Stimulated activated CD4-positive, alpha-beta T cell treated with anti-CD3 and anti-CD28 coated beads, Interleukin-1b, Interleukin-23, amount 100 ng/mL, for 4 hours (primary cell): ENCODE measurements at places on chromosomes 12 and 14.

GRCh38 chr12:121837680-121838079, 21.0 kb downstream of the HPD start:
- no peak for DNase-seq

DNA sequence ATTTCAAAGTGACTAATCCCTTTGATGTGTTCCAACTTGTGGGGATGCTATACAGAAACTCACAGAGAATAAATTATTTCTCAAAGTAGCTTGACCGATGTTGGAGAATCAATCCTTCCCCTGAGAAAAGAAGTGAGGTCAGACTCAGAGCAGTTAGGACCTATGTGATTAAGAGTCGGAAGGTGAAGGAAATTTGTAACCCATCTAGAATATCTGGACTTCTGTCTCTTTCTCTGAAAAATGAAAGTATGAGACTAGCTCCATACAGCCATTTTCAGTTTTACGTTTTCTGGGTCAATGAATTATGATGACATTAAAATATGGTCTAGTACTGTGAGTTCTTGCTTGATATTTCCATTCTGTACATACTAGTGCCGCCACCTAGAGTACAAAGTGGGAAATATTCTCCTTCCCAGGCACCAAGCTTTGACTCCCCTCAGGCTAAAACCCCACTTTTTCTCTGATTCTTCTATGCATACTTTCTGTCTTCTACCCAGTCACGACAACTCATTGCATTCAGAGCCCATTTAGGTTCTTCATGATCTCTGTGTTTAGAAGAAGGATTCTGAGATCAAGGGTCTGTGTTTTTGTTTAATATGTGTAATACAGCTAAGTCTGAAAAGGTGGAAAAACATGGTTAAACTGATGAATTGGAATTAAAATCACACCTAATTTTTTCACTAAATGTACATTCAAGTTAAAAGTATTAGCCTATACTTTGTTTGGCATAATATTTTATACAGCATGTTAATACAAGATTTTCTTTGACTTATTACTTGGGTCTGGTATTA, 6.9 kb upstream of the NTS start:
- DNase-seq = no peak

GRCh38 chr12:128381946-128382345, 115.0 kb downstream of the TMEM132C start:
- DNase-seq = no peak

- no peak for DNase-seq
These were observed at the start of gene GALNT8 for GRCh38 chr12:4719821-4720636. TSS of gene GALNT8 (plus strand) at chr12:4720400. CDS start at chr12:4720678, 278 bp downstream.

DNA sequence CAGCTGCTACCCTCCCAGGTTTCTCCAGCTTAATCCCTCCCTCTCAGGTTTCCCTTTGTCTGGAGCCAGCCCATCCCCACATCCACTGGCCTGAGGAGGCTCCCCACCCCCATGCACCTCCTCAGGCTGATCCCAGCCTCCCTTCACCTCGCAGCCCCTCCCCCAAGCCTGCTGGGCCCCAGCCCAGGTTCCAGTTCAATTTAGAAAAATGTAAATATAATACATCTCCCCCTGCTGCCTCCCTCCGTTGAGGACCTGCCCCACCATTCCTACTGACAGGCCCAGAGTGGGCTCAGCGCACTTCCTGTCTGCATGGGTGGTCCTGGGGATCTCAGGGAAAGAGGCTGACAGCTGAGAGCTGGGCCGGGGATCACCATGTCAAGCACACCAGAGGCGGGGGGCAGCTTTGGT, 155.8 kb downstream of the NTF3 start:
- DNase-seq = no peak

- no peak for DNase-seq
These were observed 17.7 kb downstream of the MDM2 start for GRCh38 chr12:68825569-68826217.

GRCh38 chr14:96493178-96493577, 9.0 kb upstream of the PAPOLA start:
- DNase-seq = no peak

DNA sequence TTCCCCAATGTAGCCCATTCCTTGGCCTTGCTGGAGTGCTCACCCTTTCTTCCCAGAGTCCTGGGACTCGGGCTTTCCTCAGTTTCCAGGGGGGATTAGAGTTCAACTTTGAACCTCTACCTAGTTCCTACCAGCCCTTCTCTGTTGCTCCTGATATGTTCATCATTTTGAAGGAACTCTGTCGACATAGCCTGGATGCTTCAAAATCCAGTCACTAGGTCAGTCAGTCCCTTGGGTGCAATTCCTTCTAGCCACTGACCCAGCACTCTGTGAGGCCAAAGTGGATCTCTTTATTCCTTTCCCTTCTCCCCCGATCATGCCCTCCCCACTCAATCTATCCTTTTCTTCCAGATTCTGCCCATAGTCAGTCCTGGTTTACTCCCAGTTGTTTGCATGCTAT, 72.3 kb upstream of the TMCC3 start:
- DNase-seq = no peak

- DNase-seq = no peak
These were observed 252.4 kb upstream of the EGLN3 start for GRCh38 chr14:34203251-34203722.

GRCh38 chr12:49455501-49455900, 83.3 kb upstream of the KCNH3 start:
- no peak for DNase-seq

GRCh38 chr14:96405677-96406076, 13.7 kb downstream of the AK7 start:
- DNase-seq = no peak

GRCh38 chr12:101920906-101921305, 43.5 kb downstream of the DRAM1 start:
- DNase-seq = no peak

DNA sequence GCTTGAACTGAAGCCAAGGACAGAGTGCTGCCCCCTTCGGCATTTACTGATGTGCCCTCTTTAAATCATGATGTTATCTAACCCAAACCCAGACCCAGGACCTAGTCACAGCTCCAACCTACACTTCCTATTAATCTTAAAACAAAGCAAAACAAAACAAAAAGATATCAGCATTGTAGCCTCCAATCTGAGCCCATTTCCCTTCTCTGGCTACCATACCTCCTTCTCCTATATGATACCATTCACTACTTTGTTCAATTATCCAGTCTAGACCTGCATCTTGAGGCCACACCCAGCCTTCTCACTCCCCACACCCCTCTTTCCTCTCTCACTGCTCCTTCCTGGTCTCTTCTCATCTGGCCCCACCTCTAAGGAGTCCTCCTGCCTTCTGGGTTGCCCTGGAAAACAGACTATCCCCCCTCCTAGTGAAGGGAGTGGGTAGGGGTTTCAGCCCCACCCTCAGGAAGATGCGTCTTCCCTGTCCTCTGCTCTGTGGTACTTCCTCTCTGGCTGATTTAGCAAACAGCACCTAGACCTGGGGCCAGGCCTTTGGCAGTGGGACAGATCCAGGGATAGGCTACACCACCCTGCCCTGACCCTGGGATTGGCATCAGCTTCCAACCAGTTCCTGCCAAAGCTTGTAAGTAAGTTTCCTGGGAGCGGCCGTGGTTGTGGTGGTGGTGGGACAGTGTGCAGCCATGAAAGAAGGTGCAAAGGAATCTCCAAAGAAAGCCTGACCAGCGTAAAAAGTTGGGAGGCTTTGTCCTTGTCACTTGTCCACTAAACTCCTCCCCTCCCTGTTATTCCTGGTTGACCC, 3.3 kb downstream of the LTB4R start:
- DNase-seq = no peak

DNA sequence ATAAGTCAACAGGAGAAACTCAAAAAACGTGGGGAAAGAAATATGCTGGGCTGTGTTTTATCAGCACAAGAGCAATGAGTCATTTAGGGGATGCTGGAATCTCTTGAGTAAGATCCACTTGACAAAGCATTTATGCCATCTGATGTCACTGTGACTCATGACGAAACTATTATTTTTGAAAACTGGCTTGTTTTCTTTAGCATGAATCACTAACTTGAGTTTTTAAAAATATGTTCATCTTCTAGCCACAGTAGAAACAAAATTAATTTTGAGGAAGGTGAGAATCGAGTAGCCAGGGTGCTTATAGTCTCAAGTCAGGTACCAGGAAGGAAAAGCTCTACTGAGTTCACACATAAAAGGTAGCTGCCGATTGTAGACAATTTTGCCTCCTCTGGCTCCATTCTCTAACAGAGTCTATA, 456.2 kb upstream of the MGAT4C start:
- DNase-seq = no peak

DNA sequence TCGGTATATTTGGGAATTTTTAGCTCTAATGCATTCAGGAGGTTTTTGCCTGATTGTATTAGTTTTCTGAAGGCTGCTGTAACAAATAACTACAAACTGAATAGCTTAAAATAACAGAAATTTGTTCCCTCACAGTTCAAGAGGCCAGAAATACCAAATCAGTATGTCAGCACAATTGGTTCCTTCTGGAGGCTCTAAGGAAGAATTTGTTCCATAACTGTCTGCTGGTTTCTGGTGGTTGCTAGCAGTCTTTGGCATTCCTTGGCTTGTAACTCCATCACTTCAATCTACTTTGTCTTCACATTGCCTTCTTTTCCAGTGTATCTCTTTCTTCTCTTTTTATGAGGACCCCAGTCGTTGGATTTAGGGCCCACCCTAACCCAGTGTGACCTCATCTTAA, 21.3 kb downstream of the TMTC3 start:
- no peak for DNase-seq

GRCh38 chr14:103216857-103217256, 93.6 kb downstream of the TNFAIP2 start:
- DNase-seq = no peak

GRCh38 chr12:22121224-22121623, 75.2 kb downstream of the CMAS start:
- peak; percentile 19 for DNase-seq

GRCh38 chr12:131209082-131210070, 255.7 kb downstream of the ADGRD1 start:
- no peak for DNase-seq

DNA sequence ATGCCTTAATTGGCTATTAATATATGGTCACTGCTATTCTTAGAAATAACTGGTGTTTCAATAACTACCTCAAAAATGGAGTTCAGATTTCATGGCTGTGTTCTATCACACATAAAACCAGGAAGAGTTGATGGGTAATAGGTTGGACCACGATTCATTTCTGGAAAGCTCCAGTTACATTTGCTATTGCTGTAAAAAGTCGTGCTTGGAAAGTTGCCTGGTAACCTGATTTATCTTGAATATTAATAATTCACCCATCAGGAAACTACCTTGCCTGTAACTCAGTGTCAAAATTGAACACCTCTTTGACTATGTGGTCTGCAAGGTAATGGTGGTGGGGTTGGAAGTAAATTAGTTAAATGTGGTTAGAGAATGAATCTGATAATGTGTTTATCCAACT, 104.7 kb upstream of the IFNG-AS1 start:
- DNase-seq = no peak

DNA sequence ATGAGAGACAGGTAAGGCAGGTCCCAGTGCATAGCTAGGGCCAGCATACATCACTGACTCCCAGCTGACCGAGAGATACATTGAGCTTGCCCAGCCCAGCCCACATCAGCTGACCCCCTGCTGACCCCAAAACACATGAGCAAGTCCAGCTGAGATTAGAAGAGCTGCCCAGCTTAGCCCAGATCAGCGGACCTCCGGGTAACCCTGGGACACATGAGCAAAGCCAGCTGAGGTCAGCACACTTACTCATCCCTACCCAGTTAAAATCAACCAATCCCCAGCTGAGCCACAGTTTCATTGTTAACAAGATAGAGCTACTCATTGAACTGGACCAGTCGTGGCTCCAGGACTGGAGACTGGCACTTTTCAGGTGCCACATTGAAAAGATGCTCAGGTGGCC, 21.8 kb upstream of the FBXO34 start:
- DNase-seq = no peak

- no peak for DNase-seq
These were observed 11.1 kb upstream of the CLEC2A start for GRCh38 chr12:9943240-9943639.

- DNase-seq = no peak
These were observed 4.4 kb downstream of the RNF10 start for GRCh38 chr12:120538281-120539156.

GRCh38 chr14:72619111-72619571, 274.8 kb downstream of the DPF3 start:
- no peak for DNase-seq

DNA sequence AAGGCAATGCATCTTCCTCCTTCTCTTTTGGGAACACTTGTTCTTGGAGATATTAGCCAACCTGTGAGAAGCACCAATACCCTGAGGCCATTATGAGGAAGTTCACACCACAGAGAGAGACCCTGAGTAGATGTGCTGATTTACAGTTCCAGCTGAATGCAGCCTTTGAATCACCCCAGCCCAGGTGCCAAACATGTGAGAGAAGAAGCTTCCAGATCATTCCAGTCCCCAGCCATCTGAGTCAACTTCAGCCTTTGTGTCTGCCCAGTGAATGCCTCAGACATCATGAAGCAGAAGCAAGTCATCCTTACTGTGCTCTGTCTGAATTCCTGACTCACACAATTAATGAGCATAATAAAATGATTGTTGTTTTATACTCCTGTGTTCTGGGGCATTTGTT, 25.1 kb downstream of the C12orf42 start:
- DNase-seq = no peak

- DNase-seq = no peak
These were observed 232.5 kb upstream of the NOS1 start for GRCh38 chr12:117593815-117594400.

GRCh38 chr12:64160711-64161060, 61.4 kb downstream of the KICS2 start:
- no peak for DNase-seq

DNA sequence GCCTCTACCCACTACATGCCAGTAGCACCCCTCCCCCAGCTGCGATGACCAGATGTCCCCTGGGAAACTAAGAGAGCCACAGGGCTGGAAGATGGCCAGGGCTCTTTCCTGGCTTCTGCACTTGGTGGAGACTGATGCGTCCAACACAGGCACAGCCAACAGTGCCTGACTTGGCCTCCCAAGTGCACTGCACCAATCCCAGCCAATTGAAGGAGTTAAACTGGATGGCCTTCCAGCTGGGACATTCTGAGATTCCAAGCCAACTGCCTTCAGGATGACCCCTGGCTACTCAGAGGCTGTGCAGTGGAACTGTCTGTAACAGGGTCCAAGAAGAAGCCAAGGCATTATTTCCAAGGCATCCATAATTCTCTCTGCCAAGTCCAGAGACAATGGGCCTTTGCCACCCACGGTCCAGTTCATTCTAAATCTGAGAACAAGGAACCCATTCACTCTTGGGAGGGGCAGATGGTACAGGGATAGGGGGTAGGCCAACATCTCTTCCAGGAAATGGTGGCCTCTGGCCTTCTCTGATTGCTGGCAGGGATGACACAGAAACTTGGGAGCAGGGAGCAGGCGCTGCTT, 35.2 kb downstream of the PRIMA1 start:
- no peak for DNase-seq

DNA sequence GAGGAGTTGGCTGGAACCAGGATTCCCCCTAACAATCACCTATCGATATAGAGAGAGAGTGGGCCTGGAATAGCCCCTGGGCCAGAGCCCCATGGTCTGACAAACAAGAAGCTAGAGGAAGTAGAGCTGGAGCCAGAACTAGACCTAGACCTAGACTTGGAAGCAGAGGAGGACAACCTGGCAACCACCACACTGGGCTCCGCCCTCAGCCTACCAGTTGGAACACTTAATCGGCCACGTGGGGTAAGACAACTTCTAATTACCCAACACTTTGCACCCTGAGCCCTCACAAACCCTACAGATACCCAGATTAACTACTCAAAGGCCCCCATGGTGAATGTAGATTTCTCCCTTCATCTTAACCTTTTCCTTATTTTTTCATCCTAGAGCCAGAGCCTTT, 4.6 kb upstream of the PA2G4 start:
- DNase-seq = no peak

GRCh38 chr12:62813031-62813829, 121.7 kb downstream of the PPM1H start:
- peak; percentile 26 for DNase-seq

GRCh38 chr14:60926002-60926401, 54.9 kb downstream of the TRMT5 start:
- DNase-seq = no peak
